HuH-7.5 (cell line): ENCODE measurements at places on chromosomes 13 and 19.

DNA sequence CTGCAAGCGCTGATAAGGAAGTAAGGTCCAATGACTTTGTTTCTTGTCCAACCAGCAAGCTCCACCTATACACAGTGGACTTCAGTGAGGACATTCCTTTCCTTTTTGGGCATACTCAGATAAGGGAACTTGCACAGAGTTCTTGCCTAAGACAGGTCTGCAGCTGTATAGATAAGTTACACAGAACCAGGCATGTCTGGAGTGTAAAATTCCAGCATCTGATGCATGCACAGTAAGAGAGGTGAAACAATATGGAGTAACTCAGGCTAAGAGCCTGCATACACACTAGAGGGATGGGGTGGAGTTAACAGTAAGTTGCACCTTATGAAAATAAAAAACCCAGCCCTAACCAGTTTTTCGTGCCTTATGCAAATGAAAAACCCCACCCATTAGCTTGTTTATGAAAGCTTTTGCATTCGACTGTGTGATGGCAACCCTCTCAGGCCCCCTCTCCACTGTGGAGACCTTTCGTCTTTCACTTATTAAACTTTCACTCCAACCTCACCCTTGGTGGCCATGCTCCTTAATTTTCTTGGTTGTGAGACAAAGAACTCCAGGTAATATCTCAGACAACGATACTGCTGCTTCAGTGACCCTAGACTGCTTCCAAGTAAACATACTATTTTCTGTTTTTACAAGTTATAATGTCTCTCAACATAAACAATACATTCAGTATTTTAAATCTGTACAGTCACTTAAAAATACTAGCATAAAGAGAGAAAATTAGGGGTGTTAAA is 2859.0 kb upstream of the PCDH20 start:
- no peak for DNase-seq

GRCh38 chr13:45301263-45301662 is 39.7 kb downstream of the TPT1 start:
- DNase-seq: no peak

- DNase-seq: no peak
Observed at GRCh38 chr13:43360171-43360570, 336.8 kb downstream of the DNAJC15 start.

GRCh38 chr19:35908973-35909683 is 1.0 kb upstream of the TYROBP start:
- no peak for DNase-seq

DNA sequence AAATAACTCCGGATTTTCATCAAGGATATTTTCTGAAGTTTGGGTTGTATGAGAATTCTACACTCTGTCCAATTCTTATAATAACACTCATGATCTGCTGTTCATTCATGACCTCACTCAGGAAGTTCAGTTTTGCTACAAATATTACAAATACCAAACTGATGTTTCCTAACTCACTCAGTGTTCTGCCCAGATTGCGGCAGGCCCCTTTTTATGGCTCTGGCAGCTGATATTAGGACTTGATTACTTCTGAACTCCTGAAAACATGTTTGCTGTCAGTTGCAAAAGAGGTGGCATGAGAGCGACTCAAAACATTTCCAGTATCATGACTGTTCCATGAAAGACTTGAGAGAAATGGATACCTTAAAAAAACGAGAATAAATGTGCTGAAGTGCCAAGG is 188.0 kb downstream of the RGCC start:
- DNase-seq: no peak

DNA sequence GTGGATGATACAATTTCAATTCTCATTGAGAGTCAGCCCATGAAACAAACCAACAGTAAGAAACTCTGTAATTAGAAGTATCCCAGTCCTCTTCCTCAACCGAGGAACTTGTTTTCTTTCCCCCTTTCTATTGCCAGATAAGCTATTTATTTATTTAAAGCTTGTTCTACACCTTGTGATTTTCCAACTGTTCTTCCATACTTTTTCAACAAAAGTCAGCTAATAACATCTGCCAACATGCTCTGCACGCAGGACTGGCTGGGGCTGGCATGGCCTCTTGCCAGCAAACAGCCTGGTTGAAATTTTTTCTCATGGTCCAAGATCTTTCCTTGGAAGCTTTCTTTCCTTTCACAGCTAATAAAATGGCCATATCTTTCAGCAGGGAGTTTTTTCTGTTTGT is 2.9 kb upstream of the IRS2 start:
- no peak for DNase-seq

DNA sequence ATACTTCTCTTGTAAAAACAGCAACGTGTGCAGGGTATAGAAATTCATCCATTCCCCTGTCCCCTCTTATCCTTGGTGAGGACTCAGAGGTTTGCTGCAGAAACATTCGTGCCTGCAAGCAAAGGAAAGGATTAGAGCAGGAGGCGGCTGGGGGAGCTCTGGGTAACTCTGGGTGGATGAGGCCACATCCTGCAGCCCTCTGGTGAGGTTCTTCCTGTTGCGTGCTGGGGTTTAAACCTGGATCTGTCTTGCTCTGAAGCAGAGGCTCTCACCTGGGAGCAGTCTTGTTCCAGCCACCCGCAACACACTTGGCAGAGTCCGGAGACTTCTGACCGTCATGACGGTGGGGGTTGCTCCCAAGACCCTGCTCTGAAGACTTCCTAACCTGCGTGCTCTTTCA is 69.2 kb downstream of the ATP11A start:
- DNase-seq: no peak

DNA sequence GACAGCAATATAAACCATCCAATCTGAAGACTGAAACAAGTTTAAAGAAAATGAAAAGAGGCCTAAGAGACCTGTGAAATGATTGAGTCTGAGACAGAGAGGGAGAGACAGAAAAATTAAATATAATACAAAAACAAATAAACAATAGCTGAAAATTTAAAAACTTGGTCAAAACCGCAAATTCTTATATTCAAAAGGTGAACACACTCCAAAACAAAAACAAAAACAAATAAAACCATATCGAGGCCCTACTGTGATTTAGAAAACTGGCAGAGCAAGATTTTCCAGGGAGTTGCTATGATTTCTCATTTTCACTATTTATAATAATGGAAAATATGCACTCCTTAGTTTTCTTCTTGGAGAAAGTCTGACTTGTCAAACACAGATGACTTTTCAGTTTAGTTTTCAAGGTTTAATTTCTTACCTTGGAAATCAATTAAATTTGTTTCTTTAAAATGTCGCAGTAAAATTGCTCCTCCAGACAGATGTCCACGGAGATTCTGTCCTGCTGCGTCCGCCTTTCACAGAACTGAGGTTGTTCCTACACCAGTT is 1420.3 kb downstream of the UQCRFS1 start:
- no peak for DNase-seq

DNA sequence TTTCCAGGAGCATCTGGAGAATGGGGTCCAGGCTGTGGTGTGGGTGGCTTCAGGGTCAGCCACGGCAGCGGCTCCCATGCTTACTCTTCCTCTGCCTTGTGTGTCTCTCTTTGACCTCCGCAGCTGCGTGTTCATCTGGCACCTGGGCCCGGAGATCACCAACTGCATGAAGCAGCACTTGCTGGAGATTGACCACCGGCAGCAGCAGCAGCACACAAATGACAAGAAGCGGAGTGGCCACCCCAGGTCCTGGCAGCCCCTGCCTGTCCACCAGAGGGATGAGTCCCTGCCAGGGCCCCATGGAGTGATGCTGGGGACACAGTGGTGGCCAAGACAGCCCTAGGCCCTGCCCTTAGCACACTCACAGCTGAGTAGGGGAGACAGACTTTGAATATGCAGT is 18.4 kb upstream of the OVOL3 start:
- no peak for DNase-seq

DNA sequence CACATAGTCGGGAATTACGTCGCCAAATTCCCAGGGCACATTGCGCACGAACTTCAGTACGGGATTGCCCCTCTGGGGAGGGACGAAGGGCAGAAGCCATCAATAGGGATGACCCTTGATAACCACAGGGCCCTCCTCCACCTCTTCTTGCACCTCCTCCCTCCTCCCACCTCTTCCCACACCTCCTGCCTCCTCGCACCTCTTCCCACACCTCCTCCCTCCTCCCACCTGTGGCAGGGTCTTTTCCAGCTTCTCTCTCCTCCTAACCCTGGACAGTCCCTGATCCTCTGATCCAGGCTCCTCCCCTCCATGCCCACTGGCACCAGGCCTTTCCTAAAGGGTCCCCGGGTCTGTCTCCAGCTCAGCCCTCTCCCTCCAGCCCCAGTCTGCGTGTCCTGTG is 3.4 kb downstream of the ERCC1 start:
- no peak for DNase-seq

GRCh38 chr13:28022848-28023518 is 34.5 kb upstream of the URAD start:
- no peak for DNase-seq

DNA sequence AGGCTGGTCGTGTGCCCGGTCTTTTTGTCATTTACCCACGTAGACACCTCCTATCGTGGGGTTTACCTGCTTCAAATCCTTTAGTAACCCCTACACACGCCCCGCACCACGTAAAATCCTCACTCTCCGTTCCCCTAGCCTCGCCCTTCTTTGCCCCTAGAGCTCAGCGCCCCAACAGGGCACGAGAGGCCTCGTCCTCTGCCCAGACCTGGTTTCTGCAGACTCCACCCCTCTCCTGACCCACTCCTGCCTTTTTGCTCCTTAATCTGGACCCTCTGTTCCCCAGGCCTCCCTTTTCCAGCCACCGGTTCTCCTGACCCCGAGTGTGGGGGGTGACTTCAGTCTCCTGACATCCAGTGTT is 412 bp downstream of the ZNF528 start:
- no peak for DNase-seq

DNA sequence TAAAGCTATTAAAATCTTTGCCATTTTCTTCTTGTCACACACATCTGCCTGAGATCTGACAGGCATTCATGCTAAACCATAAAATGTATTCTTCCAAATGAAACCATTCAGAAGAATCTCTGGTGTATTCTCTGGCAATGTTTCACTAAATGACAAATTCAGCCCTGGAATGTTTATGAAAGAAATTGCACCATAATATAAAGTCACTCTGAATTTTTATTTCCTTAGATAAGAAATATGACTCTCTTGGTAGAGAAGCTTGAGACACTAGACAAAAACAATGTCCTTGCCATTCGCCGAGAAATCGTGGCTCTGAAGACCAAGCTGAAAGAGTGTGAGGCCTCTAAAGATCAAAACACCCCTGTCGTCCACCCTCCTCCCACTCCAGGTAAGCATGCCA is 14.3 kb downstream of the OLFM4 start:
- no peak for DNase-seq

DNA sequence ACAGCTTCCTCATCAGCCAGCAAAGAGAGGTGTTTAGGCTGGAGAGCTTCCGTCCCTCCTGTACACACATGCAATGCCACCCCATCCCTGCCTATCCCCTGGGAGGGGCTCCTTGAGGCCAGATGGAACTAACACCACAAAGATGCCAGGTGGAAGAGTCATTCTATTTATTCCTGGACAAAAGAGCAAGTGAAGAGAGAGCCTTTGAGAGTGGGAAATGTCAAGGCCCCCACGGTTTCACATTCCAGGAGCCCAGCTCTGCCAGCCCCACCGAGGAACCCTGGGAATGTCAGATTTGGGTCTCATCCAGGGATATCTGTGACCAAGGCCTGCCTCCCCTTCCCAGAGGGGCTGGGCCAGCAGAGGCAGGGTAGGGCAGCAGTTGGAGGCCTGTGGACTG is 30.8 kb upstream of the IGFL1 start:
- no peak for DNase-seq

GRCh38 chr13:49530457-49530856 is 34.7 kb downstream of the PHF11 start:
- no peak for DNase-seq

- DNase-seq: no peak
Observed at GRCh38 chr13:40271271-40271885, 395.1 kb downstream of the FOXO1 start.

- no peak for DNase-seq
Observed at GRCh38 chr13:41610404-41610803, 153.1 kb downstream of the RGCC start.

- no peak for DNase-seq
Observed at GRCh38 chr13:28489524-28489931, 5.4 kb downstream of the FLT1 start.

GRCh38 chr13:110807546-110807945 is 94.0 kb downstream of the ING1 start:
- no peak for DNase-seq

GRCh38 chr13:46010148-46010547 is 42.4 kb downstream of the ZC3H13 start:
- DNase-seq: no peak

GRCh38 chr13:113047587-113047986 is 58.0 kb upstream of the F7 start:
- no peak for DNase-seq

- DNase-seq: no peak
Observed at GRCh38 chr13:108915634-108916512, 286.5 kb downstream of the MYO16 start.

- DNase-seq: no peak
Observed at GRCh38 chr19:48174445-48175030, 4.1 kb downstream of the ZSWIM9 start.

- no peak for DNase-seq
Observed at GRCh38 chr13:28185256-28185655, 46.9 kb downstream of the PAN3 start.

- no peak for DNase-seq
Observed at GRCh38 chr19:42469311-42470235, 26.8 kb upstream of the CXCL17 start.
